ENCODE measurements at places on chromosomes 16 and 17.
A peak's percentile ranks its signal among the peaks of the same experiment; 100 is the strongest.

DNA sequence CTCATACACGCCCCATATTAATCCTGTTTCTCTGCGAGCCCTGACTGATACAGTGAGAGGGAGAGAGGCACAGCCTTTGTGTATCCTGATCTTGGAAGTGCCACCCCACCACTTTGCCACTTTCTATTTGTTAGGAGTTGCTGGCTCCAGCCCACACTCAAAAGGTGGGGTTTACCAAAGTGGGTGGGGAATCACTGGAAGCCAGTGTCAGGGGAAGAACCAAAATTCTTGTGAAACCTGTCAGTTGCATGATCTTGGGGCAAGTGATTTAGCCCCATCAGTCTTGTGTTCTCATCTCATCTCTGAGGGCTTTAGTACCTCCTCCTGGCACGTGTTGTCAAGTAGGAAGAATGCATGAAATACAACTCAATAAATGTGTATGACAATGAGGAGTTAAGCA is 119.5 kb downstream of the SOX9 start:
- no peak for DNase-seq

DNA sequence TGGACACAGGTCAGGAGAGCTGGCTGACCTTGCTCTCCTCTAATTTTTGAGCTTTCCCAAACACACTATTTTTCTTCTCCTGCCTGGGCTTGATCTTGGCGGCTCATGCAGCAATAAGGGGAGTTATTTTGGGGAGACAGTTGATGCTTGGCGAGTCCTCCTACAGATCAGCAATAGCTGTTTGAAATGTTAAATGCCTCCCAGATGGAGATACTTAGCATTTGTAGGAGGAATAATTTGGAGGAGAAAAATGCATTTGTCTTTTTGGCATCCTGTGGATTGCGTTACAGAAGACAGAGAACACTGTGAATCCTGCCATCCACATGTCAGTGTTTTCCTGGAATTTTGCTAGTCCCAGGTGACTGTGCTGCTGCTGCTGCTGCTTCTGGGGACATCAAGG is 328.0 kb upstream of the XYLT1 start:
- no peak for DNase-seq

GRCh38 chr16:12203780-12204351 is 227.3 kb downstream of the SNX29 start:
- DNase-seq: no peak

GRCh38 chr17:13813347-13814240 is 211.9 kb upstream of the HS3ST3A1 start:
- no peak for DNase-seq

- DNase-seq: no peak
Measured at GRCh38 chr16:61842666-61843065, 193.6 kb downstream of the CDH8 start.

- DNase-seq: peak; percentile 31
Measured at GRCh38 chr16:58661199-58661830, 23.3 kb downstream of the SLC38A7 start.

GRCh38 chr16:1327619-1327947 is 5.9 kb upstream of the BAIAP3 start:
- DNase-seq: no peak

DNA sequence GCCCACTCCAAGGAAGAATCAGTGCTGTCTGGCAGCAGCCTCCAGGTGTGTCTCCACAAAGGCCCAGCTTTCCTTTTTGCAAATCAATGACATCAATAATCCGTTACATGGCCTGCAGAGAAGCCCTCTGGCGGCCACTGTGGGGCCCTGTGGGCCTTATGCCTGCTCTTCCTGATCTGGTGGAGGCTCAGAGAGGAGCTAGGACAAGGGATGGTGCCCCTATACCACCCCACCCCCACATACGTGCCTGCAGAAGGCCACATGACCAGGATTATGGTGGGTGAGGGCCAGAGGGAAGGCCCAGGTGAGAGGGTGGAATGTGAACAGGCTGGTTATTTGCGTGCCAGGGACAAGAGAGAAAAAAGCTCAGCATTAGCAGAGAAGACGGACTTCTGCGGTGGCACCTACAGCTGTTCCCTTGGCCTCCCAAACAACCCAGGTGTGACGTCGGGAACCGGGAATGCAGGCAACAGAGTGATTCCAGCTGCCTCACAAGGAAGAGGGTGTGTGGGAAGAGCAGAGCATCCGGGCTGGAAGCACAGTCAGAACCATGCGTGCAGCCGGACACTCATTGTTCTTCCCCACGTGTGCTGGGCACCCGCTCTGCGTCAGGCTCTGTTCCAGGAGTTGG is 22.5 kb downstream of the EIF4A3 start:
- DNase-seq: no peak

GRCh38 chr17:64747938-64748540 is 85.9 kb upstream of the SMURF2 start:
- no peak for DNase-seq

DNA sequence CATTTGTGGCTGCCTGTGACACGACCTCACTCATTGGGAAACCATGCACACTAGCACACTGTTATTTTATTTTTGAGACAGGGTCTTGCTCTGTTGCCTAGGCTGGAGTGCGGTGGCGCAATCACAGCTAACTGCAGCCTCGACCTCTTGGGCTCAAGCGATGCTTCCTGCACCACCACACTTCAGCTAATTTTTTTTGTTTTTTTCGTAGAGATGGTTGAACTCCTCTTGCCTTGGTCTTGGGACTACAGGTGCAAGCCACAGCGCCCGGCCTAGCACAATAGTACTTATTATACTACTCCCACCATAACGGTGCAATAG is 2.8 kb upstream of the NPTX1 start:
- DNase-seq: no peak

- DNase-seq: peak; percentile 76
Measured at GRCh38 chr17:41689497-41690299, 1.0 kb downstream of the EIF1 start.

- no peak for DNase-seq
Measured at GRCh38 chr17:63786971-63787711, 13.2 kb downstream of the DDX42 start.

DNA sequence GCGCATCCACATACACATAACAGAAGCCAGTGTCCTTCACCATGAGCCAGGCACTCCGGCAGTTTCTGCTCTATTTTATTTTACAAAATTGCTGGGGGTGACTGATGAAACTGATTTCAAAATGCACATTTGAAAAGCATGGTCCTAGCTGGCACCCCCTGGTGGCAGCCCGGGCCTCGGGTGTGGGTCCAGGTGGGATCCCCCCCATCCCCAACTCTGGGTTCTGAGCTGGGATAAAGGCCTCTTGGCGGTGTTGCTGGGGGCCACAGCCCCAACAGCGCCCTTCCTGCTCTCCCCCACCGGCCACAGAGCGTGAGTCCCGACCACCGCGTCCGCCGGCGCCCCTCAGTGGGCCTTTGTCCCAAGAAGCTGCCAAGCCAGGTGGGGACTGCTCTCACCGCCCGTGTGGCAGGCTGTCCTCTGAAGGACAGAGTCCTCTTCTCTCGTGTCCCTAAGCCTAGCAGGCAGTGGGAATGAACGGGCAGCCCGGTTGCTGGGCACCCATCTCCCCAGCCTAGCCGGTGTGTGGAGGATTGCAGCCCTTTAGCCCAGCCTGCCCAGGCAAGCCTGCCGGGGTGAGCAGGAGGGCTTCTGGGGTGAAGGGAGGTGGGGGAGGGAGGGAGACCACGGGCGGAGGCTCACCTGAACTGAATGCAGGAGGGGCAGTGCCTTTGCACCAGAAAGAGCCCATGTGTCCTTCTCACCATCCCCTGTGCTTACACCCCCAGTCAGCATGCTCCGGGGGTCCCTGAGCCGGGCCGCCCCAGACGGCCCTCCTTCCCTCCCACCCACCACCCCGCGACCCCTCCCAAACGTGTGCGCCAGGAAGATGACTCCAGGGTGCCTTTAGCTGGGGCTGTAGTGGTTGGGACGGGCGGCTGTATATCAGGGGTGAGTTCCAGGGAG is 898 bp downstream of the SNAI3 start:
- DNase-seq: peak; percentile 62

DNA sequence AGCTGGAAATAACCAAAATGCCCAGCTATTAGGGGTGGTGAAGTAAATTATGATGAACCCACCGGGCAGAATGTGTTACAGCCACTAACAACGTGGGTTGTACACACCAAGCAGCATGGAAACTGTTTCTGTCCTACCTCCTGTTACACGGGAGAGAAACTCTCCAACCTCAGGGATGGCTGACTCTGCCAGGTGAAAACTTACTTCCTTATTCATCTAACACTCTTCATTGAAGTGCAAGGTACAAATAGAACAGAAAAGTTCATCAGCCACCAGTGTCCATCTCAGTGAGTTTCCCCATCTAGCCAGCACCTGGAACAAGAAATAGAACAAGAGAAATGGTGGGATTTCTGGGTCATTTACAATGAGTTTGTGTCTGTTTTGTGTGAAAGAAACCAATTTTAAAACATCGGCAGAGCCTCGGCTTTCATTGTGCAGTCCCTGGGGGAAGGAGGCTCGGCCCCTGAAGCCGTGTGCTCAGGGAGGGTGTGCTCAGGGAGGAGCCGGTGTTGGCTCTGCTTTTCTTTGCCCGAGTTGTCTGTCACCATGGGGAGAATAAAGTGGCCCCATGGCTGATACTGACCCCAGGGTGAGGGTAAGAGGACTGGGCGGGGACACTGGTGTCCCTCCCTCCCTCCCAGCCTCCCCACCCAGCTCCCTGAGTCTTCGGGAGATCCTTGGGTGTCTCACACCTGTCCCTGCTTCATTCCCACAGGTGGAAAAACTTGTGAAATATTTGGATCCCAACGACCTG is 39.8 kb downstream of the RAB11FIP4 start:
- DNase-seq: no peak

DNA sequence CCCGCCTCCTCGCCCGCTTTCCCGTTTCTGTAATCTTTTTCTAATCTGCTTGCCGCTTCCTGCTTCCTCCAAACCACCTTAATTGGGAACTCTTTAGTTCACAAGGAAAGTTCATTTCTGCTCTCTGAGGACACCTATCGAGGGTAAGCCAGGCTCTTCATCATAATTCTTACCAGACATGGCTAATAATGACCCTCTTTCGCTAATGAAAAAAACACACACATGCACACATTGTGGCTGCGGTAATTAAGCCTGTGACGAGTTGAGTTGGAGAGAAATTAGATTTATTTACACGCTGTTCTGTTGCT is 100.6 kb downstream of the ZNF423 start:
- DNase-seq: no peak

DNA sequence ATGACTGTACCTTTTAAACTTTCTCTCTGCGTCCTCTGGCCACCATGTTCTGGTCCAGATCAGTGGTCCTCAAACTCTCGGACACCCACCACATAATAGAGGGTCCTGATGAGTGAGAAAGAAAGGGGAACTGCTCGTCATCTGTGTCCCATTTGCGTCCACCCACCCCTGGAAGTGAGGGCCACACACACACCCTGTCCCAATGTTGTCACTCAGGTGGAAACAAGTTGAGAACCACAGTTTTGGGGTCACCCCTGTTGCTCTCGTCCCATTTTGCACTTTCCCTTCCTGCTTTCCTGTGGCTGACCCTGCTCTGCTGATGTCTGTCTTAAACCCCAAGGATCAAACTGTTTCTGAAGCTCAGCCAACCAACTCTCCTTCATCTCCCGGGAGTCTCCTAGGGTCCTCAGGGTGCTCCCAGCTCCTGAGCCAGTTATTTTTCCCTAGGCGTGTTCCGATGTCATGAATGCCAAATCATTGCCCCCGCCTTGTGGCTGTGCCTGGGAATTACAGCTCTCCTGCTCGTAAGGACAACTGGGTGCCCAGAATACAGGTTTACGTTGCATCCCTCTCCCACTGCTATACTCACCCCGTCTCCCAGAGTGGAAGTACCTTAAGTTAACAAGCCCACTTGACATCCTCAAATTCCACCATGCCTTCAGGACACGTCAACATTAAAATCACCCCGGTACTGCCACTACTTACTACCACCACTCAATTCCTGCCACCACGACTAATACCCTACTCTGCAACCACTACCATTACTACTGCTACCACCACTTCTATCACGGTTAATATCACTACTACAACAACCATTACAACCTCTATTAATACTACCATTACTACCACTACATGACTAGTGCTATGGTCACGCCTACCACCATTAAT is 26.0 kb upstream of the HNF1B start:
- DNase-seq: peak; percentile 11

GRCh38 chr17:76416899-76417298 is 32.5 kb downstream of the SPHK1 start:
- DNase-seq: no peak

GRCh38 chr17:77285594-77286390 is 145.0 kb downstream of the SEC14L1 start:
- DNase-seq: no peak

DNA sequence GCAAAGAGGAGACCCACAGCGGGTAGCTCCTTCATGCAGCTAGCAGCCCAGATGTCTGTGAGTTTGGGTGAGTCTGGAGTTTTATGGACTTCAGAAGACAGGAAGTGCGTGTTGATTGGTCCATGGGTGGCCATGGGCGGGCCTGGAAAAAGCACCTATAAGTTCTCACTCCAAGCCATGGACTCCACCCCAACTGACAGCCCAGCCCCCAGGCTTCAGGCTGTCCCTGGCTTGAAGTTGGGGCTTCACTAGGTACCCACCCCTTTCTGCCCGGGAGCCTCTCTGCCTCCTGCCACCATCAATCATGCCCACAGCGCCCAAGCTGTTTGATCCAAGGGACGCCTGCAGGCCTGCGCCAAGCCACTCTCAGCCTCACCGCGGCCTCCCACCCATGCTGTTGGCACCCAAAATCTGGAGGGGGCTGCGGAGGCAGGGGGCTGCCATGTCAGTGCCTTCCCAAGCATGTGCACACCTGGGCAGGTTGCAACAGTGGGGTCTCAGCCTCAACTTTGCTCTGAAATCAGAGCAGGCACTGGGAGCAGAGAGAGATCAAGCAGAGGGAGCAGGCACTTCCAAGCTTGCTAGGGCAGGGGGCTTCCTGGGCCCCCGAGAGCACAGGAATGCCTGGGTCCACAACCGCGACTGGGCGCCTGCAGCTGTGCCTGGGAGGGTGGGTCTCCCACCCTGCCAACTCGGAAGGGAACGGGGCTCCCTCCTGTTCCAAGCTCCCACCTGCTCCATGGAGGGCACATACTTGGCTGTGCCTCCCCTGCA is 1503.7 kb downstream of the CDH11 start:
- no peak for DNase-seq

- no peak for DNase-seq
Measured at GRCh38 chr17:17508646-17509591, 12.7 kb upstream of the RASD1 start.

GRCh38 chr17:2487306-2487705 is 24.4 kb downstream of the METTL16 start:
- no peak for DNase-seq

- DNase-seq: no peak
Measured at GRCh38 chr16:83842756-83843507, 35.2 kb downstream of the HSBP1 start.

Data from CD4-positive, alpha-beta T cell treated with Interleukin-12 subunit alpha and Interleukin-12 subunit beta, for 1 hour (primary cell).